Activated CD4-positive, alpha-beta T cell treated with anti-CD3 and anti-CD28 coated beads, Interleukin-2, amount 50 U/mL, for 16 hours (primary cell): ENCODE measurements at places on chromosomes 1 and 21.
A peak's percentile ranks its signal among the peaks of the same experiment; 100 is the strongest.

GRCh38 chr1:70915258-70916033 lies 132.2 kb downstream of the PTGER3 start:
- DNase-seq = no peak

DNA sequence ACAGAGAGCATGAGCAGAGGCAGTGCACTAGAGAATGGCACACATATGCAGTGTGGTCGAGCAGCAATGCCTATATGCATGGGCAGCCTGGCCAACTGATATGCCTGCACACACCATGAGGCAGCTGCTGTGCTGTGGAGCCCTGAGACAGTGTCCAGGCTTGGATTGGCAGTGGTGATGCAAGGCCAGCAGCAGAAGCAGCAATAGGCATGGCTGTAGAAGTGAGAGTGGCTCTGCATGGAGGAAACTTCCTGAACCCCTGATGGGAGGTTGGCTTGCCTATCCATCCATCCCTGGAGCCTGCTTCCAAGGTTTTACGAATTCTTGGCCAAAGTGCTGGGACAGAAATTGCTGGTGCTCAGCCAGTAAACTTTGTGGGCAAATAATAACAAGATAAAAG lies 89.7 kb downstream of the DIRAS3 start:
- no peak for DNase-seq

- peak; percentile 44 for DNase-seq
Measured at GRCh38 chr1:65265651-65266351, 43.5 kb upstream of the DNAJC6 start.

DNA sequence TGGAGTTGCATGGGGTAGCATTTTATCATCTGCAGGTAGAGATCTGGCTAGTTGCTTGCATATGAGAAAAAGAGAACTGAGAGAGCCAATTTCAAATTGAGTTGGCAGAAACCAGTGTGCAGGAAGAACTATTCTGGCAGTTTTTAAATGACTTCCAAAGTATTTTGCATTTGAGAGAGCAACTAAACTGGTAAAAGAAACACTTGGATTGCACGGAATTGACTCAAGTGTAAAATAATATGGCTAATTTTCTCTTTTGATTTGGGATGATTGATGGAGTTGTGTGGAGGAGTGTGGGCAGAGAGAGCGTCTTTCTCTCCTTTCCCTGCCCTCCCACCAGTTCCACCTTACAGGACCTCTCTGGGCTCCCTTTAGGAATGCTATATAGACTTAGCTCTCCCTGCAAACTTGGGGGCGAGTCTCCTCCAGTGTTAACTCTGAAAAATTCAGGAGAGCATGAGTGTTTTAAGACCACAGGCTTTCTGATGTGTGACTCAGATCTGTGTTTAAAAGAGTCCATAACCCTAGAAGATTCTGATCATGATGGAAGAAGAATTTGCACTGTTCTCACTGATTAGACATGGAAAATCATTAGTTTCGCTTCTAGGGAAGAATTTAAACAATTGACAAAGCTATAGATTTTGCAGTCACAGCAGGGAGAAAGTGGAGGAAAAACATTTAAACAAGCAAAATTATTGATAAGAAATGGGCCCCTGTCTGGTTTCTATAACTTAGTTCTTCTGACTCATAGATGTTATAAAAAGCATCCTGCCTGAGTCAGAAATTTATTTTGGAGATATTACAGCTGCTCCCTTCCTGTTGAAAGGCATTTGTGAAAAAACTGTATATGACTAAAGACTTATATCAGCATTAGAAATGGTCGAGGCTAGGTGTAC lies 24.9 kb upstream of the CTBS start:
- peak; percentile 70 for DNase-seq

DNA sequence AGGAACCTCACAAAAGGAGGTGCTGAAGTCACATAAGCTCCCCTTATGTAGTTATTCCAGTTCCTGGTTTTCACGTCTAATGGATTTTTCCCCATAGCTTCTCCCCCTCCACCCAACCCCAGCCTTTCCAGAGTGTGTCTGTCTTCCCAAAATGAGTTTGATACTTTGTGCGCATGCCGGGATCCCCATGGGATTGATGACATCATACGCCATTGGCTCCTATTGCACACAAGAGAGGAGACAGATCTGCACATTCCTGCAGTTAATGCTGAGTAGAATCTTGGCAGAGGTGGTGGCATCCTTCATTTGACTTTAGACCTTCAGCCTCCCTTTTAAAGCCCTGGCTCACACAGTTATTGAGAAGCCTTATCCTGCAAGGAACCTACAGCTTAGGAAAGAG lies 71.4 kb downstream of the DDR2 start:
- DNase-seq = no peak

GRCh38 chr1:147641695-147642592 lies 28.4 kb downstream of the ACP6 start:
- peak; percentile 72 for DNase-seq
